ENCODE measurements at places on chromosomes 1 and 21.

- DNase-seq, result no peak
Observed at GRCh38 chr1:181469829-181470228, 13.5 kb upstream of the CACNA1E start.

GRCh38 chr1:183023601-183024316, 539 bp downstream of the LAMC1 start:
- peak; percentile 63 for DNase-seq

DNA sequence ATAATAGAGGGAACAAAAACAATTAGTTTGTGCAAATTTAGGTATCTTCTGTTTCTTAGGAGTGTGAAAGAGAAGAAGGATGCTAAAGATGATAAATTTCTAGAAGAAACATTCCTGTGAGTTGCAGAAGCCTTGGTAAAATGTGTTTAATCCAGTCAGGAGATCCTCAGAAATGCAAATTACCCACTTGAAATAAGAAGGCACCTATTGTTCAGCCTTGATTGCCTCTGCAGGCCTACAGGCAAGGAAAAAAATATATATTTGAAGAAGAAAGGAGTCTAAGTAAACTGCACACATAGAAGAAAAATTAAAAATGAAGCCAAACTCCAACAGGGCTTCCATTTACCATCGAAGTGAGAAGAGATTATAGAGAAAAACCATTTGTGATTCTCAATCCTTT, 51.0 kb upstream of the LHX8 start:
- DNase-seq, result no peak

- no peak for DNase-seq
Observed at GRCh38 chr1:53206735-53207379, 10.2 kb downstream of the CPT2 start.

DNA sequence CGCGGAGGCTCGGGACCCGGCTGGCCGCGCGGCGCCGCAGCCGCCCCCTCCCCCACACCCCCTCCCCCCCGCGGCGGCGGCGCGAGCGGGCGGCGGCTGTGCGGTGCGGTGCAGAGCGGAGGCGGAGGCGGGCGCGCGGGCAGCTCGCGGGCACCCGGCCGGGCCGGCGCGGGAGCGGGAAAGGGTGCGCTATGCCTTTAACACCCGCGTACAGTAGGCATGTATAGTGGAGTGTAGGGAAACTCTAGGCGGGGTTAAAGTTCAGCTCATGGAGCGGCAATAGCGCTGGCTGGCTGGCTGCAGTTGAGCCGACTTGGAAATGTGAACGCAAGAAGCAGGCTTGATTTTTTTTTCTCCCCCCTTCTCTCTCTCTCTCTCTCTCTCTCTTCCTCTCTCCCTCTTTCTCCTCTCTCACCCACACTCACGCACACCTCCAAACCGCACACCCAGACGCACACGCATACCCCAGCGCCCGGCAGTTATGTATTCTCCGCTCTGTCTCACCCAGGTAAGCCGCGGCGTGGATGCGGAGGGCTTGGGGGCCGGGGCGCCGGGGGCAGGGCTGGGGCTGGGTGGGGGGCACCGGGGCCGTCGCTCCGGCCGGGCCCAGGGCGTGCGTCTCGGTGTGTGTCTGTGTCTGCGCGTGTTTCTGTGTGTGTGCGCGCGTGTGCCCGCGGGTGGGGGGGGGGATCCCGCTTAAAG, at the start of gene NFIA:
Gene NFIA (plus strand): TSS at position 251 of the 702 bp plus-strand sequence.
- DNase-seq, result peak; percentile 32

DNA sequence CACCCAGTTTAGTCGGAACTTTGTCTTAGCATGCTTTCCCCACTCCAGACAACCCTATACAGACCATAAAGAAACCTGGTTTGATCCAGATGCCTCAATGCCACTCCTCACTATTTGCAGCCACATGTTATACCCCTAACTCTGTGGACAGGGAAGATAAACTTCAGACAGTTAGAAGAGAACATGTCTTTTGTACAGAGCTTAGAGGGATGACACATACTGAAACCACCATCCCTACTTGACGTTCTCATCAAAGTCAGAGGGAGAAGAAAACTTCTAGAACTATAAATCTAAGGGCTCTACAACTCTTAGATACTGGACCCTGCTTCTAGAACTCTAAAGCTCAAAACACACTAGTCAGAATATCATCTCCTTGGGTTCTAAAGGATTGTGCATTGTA, 3.7 kb downstream of the SYT6 start:
- no peak for DNase-seq

- DNase-seq, result no peak
Observed at GRCh38 chr1:37153116-37154100, 119.1 kb upstream of the GRIK3 start.

- DNase-seq, result no peak
Observed at GRCh38 chr1:184646824-184647223, 107.8 kb downstream of the EDEM3 start.

DNA sequence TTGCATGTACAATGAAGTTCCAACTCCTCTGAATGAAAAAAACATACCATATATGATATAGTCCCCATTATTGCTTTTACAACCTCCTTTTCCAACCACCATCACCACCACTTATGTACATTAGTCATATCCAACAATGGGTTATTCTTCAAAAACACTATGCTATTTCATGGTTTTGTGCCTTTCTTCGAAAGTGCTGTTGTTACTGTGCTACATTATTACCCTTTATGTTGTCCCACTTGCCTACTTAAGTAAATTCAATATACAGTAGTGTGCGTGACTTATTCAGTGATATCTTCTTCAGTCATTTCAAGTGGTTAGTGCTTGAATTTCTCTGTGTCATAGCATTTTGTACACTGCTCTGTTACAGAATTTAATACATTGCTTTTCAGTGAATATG, 105.3 kb downstream of the ASH1L start:
- no peak for DNase-seq

DNA sequence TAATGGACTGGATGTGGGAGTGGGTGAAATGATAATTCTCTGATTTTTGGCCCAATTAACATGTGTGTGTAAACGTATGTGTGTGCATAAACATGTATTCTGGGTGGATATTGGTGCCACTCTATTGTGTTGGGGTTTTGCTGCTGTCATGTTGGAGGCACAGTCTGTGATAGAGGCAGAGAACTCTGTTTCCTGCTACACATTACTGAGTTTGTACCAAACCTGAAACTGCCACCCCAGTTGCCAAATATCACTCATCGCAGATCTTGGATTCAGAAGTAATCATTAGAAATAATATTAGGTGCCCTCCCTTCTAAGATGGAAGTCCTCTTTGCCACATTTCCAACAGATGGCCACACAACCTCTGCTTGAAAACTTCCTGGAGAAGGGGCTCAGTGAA, 13.8 kb downstream of the FASLG start:
- DNase-seq, result no peak

DNA sequence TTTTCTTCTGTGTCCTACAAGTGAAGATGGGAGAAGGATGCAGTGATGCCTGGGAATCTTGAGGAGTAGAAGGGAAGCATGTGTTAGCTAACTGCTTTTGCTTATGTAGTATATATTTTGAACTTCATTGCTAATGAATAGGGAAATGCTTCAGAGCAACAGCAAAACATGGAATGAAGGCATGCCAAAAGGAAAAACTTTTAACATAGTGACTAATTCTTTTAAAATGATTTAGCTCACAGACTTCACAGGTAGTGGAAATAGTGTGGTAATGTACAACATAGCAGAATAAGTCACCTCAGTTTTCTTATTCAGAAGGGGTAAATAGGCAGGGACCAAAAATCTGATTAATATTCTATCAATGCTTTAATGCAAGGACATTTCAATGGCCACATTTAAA, 95.5 kb downstream of the LYPLAL1 start:
- DNase-seq, result no peak

GRCh38 chr1:203447151-203447550, 28.5 kb upstream of the PRELP start:
- no peak for DNase-seq

- peak; percentile 69 for DNase-seq
Observed at GRCh38 chr1:155012026-155012546, 9.5 kb downstream of the ZBTB7B start.

- DNase-seq, result no peak
Observed at GRCh38 chr1:55063577-55063942, 24.2 kb downstream of the PCSK9 start.

DNA sequence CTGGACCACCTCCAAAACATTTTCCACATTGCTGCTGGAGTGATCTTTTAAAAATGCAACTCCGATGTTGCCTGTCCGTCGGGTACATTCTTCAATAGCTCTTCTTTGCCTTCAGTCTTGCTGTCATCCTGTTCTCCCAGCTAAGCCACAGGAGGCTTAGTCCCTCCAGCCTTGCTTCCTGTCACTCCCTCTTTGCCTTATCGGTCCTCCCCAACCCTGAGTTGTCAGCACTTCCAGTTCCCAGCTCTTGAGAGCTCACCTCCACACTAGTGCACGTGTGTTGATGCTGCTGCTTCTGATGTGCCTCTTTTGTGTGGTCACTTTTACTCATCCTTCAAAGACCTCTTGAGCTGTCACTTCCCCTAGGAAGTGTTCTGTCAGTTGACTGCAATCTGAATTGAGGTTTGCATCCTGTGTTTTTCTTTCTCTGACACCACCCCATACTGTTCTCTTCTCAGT, 15.3 kb downstream of the UCK2 start:
- peak; percentile 29 for DNase-seq

DNA sequence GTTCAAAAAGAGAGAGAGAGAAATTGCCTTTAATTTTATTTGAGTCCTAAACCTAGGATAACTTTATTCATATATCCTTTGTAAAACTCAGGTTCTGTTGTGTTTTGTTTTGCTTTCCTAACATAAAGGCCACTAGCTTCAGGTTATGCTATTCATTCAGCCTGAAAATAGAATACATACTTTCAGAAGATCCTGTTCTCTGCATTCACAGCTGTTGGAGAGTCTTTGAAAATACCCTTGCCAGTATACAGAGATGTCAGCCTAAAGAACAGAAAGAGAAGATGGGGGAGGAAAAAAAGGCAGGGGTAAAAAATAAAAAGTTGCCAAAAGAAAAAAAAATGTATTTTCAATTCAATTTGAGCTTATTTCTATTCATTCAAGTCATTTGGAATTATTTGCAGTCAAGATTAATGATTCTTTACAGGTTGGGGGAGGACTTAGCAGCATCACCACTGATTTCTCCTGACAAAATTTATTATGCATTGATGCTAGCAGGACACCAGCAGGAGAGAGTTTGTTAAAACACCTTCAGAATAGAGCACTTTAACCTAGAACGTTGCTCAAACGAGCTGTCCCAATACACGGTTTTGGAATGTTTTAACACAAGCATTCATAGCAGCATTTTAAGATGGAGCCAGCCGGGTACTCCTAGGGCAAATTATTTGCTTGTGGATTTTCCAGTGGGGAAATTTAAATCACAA, 318.5 kb downstream of the NTNG1 start:
- no peak for DNase-seq

DNA sequence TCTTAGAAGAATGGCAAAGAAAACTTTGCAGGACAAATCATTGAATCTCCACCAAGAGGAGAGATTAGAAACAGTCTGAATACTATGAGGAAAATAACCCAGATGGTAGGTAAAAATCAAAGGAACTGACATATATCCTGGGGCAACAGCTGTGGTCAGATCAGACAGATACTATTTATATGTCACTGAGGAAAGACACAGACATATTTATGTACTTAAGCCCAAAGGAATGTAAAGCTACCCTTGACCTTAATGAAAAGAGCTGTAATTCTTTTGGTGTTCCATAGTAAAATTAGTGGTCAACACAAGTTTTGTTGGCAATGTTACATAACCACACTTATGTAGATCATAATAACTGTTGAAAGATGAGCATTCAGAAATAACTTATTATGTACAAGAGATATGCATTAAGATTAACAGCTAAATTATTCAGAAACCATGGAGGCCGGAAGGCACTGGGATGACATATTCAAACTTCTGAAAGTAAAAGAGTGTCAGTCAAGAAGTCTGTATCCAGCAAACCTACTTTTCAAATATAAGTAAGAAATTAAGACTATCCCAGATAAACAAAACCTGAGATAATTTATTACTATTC, 166.1 kb upstream of the SAMSN1 start:
- no peak for DNase-seq

DNA sequence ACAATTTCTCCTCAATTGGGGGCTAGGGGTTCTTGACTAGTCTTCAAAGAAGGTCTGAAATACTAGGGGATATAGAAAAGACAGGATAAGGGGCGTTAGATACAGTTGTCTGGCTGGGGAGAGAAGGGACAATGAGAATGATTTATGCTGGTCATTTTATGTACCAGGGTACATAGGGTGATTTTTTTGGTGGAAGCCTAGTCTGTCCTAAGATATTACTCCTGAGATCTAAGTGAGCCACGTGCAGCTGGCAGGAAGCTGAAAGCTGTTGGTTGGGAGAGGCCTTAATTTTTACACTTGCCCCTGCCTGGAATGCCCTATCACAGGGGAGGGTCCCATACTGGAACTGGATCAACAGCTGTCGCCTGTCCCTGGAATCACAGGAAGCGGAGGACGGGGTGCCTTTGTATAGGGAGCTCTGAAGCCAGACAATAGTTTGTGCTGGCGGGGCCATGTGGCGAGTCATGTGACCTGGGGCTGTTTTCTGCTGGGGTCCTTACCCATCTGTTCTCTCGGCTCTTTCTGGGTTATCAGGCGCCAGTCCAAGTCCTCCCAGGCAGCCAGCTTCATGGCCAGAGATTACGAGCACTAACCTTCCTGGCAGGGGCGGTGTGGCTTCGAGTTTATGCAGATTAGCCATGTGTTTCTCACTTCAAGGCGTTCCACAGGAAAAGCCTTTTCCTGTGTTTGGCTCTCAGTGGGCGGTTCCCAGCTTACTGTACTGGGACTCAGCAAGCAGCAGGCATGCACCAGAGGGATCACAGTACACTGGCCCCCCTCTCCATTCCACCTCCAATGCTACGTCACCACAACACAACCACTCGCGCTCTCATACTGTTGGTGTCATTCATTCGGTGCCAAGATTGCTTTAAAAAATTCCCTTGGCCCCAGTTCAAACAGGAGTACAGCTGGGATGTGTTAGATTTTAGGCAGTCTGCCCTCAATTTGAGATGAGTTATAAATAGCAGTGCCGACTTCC, 27.5 kb downstream of the ARID1A start:
- peak; percentile 43 for DNase-seq

- no peak for DNase-seq
Observed at GRCh38 chr1:22119626-22120468, 23.1 kb downstream of the WNT4 start.

DNA sequence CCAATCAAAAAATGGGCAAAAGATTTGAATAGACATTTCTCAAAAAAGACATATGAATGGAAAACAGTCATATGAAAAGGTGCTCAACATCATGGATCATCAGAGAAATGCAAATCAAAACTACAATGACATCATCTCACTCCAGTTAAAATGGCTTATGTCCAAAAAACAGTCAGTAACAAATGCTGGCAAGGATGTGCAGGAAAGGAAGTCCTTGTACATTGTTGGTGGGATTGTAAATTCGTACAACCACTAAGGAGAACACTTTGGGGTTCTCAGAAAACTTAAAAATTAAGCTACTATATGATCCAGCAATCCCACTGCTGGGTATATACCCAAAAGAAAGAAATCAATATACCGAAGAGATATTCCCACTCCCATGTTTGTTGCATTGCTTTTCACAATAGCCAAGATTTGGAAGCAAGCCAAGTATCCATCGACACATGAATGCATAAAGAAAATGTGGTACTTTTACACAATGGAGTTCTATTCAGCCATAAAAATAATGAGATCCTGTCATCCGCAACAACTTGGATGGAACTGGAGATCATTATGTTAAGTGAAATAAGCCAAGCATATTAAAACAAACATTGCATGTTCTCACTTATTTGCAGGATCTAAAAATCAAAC, 17.9 kb downstream of the GBP5 start:
- no peak for DNase-seq

- peak; percentile 63 for DNase-seq
Observed at GRCh38 chr1:27868932-27869718, 3.2 kb upstream of the THEMIS2 start.

- DNase-seq, result no peak
Observed at GRCh38 chr1:61097317-61097716, 15.0 kb downstream of the NFIA start.
